ENCODE measurements at places on chromosomes 5 and 9.
A peak's percentile ranks its signal among the peaks of the same experiment; 100 is the strongest.

- DNase-seq = no peak
These were observed 170.2 kb upstream of the CD180 start for GRCh38 chr5:67366691-67367395.

GRCh38 chr5:55638455-55638854 is 73.7 kb downstream of the SLC38A9 start:
- no peak for DNase-seq

GRCh38 chr5:1743061-1743768 is 56.4 kb downstream of the MRPL36 start:
- DNase-seq = no peak

- DNase-seq = no peak
These were observed 442.7 kb downstream of the CDK5RAP2 start for GRCh38 chr9:120137186-120137840.

DNA sequence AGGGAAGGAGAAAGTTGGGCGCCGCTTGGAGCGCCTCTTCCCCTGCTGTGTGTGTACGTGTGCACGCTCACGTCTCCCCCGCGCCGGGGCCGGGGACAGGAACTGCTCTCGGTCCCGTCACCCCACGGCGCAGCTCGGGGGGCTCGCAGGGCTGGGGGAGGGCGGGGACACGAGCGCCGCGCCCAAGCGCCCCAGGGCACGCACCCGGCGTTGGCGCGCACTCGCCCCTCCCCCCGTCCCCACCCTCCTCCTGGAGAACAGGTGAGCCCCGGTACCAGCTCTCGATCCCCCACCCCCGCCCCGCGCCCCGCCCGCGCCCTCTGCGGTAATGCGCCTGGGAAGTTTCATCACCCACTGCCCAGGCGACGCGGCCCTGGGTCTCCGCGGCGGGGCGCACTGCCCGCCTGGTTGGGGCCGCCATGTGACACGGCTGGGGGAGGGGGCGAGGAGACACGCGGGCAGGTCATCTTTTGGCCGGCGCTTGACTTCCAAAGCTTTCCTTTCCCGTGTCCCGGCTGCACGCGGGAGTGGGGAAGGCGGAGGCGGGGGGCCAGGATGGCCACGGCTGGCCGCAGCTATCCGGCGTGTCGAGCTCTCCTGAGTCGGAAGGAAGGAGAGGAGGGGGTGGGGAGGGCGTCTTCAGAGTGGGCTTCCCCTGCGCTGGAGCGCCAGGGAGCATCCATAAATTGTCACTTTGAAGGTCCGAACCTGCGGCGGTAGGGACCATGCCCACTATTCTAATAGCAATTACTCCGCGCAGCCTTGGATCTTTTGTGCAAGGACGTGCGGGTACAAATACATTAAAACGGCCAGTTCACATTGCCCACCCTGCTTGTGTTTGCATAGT is 1.5 kb upstream of the STC2 start:
- no peak for DNase-seq

- no peak for DNase-seq
These were observed 149.1 kb upstream of the KLF4 start for GRCh38 chr9:107638521-107639310.

DNA sequence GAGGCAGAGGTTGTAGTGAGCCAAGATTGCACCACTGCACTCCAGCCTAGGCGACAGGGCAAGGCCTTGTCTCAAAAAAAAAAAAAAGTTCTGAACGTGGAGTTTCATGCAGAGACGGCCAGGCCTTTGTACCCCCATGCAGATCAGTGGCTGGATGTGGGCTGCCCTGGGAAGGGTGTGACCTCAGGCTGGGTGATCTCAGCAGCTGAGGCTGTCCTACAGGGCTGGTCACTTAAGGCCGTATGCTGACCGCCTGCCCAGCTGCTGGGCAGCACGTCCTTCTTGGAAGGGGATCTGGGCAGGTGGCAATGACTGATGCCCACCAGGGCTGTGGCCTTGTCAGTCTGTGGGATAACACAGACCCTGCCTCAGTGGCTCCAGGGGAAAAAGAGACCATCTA is 37.2 kb upstream of the GRHPR start:
- DNase-seq = no peak

- no peak for DNase-seq
These were observed 65.7 kb downstream of the ZDHHC21 start for GRCh38 chr9:14627513-14627912.

DNA sequence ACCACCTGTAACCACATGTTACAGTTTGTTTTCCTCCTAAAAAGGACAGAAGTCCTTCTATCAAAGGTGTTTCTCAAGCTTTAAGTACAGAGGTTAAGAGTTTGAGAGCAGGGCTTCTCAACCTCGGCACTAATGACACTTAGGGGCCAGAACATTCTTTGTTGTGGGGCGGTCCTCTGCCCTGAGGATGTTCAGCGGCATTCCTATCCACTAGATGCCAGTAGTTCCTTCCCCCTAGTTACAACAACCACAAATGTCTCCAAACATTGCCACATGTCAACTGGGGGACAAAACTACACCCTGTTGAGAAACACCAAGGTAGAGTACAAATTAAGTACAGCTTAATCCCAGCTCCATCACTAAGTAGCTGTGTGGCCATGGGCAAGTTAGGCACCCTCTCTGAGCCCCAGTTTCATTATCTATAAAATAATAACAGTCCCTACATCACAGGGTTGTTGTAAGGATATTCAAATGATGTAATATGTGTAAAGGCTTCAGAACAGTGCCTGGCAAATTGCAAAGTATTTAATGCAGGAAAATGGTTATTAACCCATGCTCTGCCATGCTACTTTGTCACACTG is 44.6 kb downstream of the PIP5K1B start:
- DNase-seq = no peak

DNA sequence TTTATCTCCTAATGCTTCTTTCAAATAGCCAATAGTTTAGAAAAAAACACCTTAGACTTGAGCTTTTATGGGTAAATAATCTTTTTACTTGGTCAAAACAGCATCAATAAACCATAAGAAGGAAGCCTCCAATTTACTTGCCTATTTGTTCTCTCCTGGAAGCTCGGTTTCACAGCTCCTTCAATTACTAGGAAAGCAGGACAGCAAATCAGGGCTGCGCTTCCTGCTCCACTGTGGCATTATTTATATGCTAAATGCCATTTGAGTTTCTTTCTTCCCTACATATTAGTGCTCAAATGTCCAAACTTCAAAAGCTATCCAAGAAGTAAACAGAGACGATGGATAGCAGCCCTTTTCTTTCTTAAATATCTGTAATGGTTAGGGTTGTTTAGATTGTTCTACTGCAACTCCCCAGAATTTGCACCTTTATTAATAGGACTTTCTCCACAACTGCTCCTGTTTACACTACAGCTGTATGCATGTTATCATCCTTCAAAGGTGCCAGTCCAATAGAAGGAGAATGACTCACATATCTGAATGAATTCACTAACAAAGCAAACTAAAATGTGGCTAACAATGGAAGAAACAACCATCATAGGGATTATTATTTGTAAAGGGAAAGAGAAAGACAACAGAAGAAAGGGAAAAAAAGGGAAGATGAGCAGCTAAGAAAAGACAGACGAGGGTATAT is 58.7 kb downstream of the MED27 start:
- no peak for DNase-seq

DNA sequence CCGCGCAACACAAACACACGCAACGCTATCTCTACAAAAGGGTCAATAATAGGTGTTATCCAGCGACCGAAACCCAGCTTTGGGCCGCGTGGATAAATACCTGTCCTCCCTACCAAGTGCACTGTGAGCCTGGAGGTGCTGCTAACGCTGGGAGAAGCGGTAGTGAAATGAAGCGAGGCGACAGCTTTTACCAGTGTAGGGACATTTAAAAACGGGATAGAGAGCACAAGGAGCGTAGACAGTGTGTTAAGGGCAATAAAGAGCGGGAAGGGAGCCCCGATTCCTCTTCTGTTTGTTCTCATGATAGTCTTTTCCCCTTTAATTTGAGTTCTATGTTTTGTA is 421 bp upstream of the DEPDC1B start:
- no peak for DNase-seq

GRCh38 chr9:97052735-97053134 is 13.8 kb upstream of the CTSV start:
- no peak for DNase-seq

DNA sequence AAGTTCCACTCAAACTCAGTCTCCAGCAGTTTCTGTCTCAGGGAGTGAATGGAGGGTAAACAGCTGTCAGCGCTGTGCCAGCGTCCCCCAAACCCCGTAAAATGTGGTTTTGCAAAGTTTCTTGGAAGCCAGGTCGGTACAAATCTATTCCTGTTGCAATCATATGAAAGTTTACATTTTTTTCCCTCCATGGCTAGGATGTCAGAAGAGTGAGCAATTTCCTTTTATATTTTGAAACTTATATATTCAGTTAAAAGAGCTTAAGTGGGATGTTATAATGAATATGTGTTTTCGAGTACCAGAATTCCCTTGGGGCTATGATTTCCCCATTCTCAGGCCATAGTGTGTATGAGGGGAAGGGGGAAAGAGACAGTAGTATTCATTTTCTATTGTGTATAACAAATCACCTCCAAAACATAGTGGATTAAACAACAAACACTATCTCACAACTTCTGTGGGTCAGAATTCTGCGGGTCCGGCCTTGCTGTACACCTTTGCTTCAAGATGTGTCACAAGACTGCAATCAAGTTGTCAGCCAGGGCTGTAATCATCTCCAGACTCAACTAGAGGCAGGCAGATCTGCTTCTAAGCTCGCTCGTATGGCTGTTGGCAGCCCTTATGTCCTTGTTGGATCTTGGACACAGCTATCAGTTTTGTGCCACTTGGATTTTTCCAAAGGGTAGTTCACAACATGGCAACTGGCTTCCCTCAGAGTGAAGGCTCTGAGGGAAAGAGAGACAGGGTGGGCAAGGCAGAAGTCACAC is 107.4 kb downstream of the SNX18 start:
- DNase-seq = no peak

DNA sequence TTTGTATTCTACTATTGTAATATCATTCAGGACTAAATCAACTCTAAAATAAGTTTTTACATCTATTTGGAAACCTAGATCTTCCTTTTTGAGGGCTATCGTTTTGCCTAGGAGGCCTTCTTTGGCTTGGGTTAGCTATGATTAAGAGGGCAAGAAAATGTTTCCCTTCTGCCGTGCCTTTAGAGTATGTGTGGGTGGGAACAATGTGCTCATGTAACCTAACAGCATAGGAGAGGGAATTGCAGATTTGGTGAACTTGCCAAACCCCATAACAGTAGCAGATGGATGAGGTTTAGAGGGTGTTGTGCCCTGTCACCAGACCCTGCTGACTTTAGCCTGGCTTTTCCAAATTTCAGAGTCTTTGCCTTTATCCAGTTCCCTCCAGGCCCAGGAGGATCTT is 339.0 kb downstream of the ADGRV1 start:
- DNase-seq = no peak

- DNase-seq = no peak
These were observed 104.9 kb downstream of the ARL15 start for GRCh38 chr5:54205453-54205852.

DNA sequence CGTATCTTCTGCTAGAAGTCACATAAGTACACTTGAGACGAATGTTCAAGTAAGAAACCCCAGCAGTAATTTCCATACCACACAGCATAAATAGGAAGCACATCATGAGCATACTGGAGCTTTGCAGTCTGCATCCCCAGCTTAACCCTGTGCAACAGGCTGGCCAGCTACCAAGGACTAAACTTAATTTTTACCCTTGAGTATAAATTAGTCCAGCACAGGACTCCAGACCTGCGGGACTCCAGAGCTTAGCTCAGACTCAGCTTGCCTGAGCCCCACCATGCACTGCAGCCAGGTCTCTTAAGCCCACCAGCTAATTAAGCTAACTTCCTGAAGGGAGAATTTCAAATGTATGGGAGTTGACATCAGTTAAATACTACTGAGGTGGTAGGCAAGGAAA is 491.0 kb downstream of the ARHGEF28 start:
- no peak for DNase-seq

GRCh38 chr9:96607971-96608370 is 11.7 kb downstream of the CDC14B start:
- DNase-seq = no peak

DNA sequence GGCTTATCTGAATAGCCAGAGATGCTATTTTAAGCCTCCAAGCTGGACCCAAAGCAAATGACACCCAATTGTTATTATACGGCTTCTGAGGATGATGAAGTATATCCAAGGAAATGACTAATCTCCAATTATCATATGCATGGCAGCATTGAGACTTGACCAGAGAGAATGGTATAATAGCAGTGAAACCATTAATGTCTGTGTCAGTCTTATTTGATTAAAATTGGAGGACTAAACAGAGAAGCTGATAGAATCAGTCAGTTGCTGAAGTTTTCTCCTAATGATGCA is 200.5 kb downstream of the EFNA5 start:
- no peak for DNase-seq

DNA sequence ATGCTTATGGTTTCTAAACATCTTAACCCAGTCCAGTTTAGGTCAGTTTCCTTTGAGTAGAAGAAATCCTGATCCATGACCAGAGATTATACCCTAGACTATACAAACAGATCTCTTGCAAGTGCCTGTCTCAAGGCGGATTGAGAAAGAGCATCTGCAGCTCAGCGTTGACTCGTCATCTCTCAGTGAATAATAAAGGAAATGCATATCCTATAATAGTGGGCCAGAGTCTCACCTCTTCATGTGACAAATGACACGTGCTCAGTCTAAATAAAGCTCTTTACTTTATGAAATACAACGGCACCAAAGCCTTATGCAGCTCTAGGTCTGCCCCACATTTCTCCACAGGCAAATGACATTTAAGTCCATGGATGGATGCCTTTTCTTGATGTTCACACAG is 179.4 kb upstream of the NR3C1 start:
- peak; percentile 31 for DNase-seq

- no peak for DNase-seq
These were observed 34.5 kb upstream of the NCS1 start for GRCh38 chr9:130137641-130138081.

DNA sequence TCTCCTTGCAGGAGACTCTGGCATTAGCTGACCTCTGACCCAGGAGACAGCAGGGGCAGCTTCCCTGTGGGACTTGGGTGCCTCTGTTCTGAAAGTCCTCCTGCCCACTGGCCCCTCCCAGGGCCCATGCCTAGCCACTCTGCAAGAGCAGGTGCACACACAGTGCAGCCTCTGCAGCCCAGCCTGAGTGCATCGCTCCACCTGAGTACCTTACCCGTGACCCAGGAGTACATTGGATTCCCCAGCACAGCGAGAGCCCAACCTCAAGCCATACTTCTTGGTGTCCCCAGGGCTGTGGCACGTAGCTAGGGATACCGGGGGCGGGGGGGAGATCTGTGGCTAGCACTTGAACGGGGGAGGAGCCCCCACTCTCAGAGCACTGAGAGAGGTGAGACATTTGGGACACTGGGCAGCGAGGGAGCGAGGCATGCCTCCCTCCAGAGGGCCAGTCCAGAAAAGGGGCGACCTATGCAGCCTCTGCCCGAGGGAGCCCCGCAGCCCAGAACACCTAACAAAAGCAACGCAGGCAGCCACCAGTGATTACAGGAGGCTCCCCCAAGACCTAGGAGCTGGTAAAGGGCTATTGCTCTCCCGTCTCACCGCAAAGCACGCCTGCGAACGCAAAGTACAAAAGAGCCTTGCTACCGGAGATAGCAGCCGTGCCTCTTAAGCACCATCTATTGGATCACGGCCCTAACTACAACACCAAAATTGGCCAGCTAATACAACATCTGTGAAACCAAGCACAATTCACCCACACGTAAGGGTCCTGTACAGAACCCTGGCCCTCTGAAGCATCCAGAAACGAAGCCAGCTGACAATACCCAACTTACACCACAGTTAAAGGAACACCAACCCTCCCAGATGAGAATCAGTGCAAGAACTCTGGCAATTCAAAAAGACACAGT is 826 bp upstream of the PRDM9 start:
- DNase-seq = no peak

GRCh38 chr5:179288101-179288808 is 57.0 kb downstream of the ADAMTS2 start:
- no peak for DNase-seq

- DNase-seq = no peak
These were observed 17.9 kb upstream of the LHX6 start for GRCh38 chr9:122246666-122247065.

All from NK-92 treated with Interleukin-12 subunit alpha and Interleukin-12 subunit beta, amount 100 ng/mL, for 24 hours (cell line).